ENCODE measurements at places on chromosomes 2 and 18.

- DNase-seq, result peak; percentile 89
Observed at GRCh38 chr18:51151568-51152511, 45.6 kb downstream of the MEX3C start.

DNA sequence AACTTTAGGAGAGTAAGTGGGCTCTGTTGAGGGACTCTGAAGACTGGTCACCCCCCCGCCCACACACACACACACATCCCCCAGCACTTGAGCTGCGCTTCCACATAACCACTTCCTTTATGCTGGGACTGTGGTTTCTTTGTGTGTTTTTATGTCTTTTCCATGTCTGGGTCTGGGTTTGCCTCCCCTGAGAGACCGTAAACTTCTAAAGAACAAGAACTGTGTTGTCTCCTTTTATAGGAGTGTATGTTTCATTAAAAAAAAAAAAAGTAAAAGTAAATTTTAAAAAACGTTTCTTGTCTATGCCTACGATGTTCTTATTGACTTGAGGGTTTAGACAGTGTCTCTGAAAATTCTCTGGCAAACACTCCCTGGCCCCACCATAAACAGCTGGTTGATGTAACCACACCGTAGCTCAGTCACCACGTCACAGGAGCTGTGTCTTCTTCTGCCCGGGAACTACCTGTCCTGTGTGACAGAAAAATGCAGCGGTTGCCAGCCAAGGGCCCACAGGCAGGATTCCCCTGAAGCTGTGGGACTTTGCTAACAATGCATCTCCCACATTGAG lies 68.0 kb downstream of the KLHL29 start:
- DNase-seq, result peak; percentile 8

GRCh38 chr2:54606393-54606958 lies 117.0 kb upstream of the EML6 start:
- DNase-seq, result peak; percentile 44

- DNase-seq, result no peak
Observed at GRCh38 chr18:71598374-71598773, 945.8 kb downstream of the CBLN2 start.

DNA sequence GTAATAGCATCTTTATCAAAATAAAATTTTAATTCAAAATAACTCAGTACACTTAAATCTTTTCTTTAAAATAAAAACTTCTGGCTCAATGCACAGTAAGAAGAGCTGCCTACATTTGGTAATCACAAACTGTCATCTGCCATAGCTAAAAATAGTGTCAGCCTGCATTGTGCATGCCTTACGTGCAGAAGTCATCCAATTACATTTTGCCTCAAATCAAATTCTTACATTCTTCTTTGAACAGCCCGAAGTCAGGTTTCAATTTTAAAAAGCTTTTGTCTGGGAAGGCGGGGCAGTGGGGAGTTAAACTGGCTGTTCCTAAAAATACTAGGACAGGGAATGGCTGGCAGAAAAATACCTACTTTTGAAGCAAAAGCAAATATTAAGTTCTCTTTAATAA lies 51.1 kb downstream of the RTN4 start:
- no peak for DNase-seq

DNA sequence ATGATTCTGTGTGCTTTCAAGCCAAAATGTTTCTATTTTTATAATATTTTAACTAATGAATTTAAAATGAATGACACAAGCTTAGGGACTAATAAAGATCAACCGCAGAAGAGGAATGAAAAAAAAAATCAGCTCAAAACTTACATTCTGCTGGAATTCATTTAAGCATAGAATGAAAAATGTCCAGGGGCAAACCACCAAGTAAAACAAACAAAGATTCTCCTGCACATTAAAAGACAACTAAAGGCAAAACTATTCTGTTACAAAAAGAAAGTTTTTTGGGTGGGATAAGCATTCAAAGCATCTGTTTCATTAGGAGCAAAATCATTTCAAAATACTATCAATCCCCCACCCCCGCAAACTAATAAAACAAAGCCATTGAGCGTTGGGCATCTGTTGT lies 99.3 kb upstream of the SOX11 start:
- no peak for DNase-seq

DNA sequence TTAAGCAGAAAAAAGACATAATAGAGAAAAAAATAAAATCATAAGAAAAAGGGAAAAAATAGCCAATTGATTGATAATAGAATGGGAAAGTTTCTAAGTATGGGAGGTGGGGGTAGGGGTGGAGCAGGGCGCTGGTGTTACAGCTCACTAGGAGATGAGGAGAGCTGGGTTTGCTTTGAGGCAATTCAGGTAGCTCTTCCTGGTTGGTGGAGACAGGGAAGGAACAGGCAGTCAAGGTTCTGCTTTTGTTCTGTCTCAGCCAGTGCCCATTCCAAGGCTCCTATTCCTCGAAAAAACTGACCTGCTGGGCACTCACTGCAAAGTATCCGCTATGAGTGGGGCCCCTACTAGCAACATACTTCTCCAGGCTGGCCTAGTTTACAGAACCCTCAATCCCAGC lies 1.7 kb upstream of the CNNM4 start:
- no peak for DNase-seq

DNA sequence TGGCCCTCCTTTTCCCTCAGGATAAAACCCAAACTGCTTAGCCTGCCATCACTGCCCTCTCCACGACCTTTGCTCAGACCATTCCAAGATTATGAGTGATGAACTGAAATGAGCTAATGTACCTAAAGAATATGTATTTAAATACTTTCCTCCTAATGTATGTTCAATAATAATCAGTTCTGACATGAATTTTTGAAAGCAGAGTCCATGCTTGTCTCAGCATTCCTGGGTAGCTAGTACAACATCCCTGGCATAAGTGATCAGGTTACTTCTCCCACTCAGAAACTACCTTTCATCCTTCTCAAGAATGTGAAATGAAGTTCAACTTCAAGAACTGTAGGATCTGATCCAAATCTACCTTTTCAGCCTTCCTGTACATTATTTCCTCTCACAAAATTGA lies 103.6 kb downstream of the UNC80 start:
- no peak for DNase-seq

GRCh38 chr18:6748241-6748640 lies 18.7 kb downstream of the ARHGAP28 start:
- DNase-seq, result no peak

GRCh38 chr2:86794861-86795260 lies 4.1 kb upstream of the CD8A start:
- no peak for DNase-seq

DNA sequence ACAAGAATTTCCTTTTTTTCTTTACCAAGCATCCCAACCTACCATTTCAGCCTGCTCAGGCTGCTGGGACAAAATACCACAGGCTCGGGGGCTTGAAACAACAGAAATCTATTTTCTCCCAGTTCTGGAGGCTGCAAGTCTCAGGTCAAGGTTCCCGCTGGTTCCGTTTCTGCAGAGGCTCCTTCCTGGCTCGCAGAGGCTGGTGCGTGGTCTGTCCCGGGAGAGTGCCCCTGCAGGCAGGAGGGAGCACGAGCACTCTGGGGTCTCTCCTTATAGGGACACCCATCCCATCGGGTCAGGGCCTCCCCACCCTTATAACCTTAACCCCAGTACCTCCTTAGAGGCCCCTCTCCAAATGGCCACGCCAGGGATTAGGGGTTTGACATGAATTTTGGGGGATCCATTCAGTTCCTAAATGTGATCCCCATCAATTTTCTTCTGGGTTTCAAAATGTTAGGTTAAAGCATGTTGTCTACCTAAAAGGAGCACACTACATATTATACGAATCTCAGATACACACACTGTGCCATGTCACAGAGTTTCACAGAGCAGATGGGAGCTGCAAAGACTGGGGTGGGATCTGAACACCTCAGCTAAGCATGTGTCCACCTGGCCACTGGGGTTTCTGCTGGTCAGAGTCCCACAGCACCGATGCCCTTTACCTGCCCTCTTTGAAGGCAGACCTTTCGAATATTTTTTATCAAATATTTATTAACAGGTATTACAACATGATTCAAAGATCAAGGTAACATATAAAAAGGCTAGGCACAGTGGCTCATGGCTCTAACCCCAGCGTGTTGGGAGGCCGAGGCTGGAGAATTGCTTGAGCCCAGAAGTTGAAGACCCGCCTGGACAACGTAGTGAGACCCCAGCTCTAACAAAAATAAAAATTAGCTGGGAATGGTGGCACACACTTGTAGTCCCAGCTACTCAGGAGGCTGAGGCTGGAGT lies 17.6 kb upstream of the ADI1 start:
- DNase-seq, result no peak

DNA sequence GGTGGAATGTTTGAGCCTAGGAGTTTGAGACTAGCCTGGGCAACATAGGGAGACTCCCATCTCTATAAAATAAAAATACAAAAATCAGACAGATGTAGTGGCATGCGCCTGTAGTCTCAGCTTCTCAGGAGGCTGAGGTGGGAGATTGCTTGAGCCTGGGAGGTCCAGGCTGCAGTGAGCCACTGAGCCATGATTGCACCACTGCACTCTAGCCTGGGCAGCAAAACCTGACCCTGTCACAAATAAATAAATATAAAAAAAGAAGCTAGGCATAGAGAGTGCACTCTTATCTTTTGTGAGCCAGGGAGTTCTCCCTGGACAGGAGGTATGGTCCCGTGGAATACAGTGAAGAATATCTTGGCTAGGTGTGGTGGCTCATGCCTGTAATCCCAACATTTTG lies 11.0 kb upstream of the KYNU start:
- no peak for DNase-seq
